RPMI7951 (cell line): ENCODE measurements at places on chromosomes 3 and 15. TPM values are rescaled to one million over a fixed set of nuclear protein-coding genes. Genes with fewer than 3 reads are reported as not detected.

The NANOGP8 gene
- not detected in 2 replicates for total RNA-seq

DNA sequence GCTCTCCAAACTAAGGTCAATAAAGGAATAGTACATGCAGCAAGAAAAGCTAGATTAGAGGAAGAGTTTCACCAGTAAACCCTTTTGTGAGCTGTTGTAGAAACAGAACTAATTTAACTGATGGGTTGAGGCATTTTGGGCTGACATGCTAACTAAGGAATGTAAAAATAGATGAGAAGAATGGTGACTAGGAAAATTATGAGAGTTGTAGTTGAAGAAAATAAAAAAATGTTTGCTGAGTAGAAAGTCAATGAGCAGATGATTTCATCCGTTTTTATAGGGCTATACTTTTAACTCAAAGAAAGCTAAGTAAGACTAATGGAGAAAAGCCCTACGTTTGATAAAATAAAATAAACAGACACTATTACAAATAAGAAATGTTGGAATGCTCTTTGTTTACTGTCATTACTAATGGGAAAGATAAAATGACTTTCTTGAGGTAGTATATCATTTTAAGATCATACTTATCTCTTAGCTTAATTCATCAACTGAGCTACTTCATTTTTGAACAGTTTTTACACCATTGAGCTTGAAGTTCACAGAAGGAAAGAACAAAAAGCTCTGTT, 209.4 kb upstream of the DPH6 start:
- DNase-seq = no peak

The UROC1 gene
- total RNA-seq = not detected in 2 replicates

DNA sequence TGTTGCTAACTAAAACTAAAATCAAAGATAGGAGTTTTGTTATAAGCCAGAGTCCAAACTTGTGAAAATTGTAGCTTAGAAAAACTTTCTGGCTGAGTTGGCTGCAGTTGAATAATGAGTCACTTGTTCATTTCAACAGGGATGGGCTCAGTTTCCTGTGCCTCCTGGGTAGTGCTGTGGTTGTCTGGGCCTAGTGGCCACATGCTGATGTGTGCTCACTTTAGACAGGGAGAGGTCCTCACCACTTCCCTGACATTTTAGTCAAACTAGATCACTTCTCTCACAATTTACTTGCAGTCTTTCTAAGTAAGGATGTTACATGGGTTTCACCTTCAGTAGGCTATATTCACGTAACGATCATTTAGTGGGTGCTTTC, 6.3 kb upstream of the UBE2Q2 start:
- peak; percentile 86 for DNase-seq

GRCh38 chr3:173744895-173745294, 347.4 kb downstream of the NLGN1 start:
- DNase-seq = no peak

The SERPINI2 gene
- not detected in 2 replicates for total RNA-seq

DNA sequence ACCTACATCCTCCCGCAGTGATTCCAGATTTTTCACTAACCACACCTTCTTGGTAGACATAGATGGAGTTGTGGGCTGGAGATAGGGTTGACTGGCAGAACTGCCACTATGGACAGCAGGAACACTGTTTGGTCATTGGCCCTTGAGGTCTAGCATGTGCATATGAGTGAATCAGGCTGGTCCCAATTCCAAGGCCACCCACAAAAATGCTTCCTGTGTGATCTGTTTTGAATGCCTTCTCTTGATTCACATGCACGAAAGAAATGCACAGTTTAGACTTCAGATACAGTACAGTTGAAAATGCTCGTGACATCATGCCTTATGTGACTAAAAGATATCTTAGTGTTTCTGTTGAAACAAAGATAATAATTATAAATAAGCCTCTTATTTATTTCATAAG, 285.8 kb upstream of the SEMA6D start:
- DNase-seq = peak; percentile 69

The GREM1 gene
- 68.1 and 79.4 TPM in 2 replicates for total RNA-seq

The GAP43 gene
- 0.12 and 0.29 TPM in 2 replicates for total RNA-seq

GRCh38 chr3:135128818-135129217, 333.8 kb downstream of the EPHB1 start:
- no peak for DNase-seq

GRCh38 chr3:189312866-189313265, 141.1 kb downstream of the TPRG1 start:
- DNase-seq = no peak

The PATL2 gene
- total RNA-seq = 0.20 and 1.1 TPM in 2 replicates

DNA sequence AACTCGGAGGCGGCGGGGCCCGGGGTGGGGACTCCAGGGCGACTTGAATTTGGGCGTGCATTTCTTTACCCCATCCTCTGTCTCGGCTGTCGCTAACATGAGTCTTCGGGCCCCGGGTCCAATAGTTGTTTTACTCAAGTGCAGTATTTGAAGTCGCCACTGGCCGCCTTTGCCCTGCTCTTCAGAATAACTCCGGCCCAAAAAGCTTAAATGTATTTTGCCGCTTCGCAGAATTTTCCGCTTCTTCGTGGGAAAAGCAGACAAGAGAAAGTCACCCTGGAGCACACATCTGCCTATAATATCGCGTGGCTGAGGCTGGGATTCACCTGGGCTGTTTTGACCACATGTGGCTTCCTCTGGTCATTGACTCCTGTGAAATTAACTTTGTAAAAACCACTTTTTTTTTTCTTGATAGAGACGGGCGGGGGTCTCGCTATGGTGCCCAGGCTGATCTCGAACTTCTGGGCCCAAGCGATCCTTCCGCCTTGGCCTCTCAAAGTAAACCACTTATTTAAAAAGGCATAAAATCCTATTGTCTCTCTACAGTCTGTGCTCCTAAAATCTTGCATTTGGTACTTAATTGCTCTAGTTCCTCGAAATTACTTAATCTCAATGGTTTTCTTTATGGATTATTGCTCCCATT, 676 bp downstream of the CNOT10 start:
- DNase-seq = peak; percentile 17

DNA sequence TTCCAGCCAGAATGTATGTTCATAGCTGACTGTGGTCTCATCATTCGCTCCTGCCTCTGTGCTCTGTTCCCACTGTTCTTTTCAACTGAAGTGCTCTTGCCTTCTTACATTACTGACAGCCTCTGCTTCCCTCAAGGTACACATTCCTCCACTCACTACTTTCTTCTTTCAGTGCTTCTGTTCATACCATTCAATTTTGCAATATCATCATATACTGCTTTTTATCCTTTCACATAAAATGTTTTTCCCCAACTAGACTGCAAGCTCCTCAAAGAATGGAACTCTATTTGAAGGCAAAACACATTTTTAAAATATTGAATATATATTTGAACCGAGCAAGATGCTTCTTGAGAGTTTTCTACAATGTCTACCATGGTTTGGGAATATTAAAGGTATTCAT, 291.1 kb downstream of the CTNNB1 start:
- no peak for DNase-seq

- no peak for DNase-seq
Observed at GRCh38 chr3:128301186-128302023, 148.1 kb downstream of the EEFSEC start.

The LACTB gene
- 19.6 and 24.8 TPM in 2 replicates for total RNA-seq

DNA sequence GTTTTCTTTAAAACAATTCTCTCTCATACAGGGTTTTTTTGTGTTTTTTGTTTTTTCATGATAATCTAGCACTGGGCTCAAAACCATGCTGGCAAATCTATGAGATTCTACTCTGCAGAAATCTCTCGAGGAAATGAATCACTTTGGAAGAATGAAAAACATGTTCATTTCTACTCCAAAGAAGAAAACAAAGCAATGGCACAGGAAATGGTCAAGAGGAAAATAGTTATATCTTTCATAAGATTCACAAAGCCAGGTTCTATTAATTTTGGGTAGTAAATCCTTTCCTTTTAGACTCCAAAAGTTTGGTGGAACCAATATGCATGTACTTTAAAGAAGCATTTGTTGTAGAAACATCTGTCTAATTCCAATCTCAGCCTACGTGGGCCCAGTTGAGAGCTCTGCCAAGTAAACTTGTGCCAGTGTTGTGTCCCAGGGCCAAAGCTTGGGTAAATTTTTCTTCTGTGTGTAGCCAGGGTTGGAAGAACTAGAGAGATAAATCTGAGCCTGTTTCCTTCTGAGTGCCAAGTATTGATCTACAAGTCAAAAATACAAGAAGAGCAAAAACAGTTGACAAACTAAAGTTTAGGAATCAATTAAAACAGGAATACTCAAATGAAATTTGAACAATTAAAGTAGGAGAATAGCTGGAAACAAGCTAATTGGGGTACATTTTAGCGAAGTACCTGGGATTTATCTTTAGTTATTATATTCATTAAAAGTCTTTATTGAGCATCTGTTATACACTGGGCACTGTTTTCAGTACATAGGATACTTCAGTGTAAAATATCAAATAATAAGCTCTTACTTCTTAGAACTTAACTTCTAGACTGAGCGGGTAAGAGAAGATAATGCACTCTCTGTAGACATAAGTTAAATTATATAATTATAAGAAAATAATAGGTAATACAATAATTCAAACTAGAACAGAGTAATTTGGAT, 657.5 kb upstream of the NECTIN3 start:
- peak; percentile 82 for DNase-seq
